Astrocyte (in vitro differentiated cells and primary cell): ENCODE measurements at places on chromosomes 1 and 21.
A peak's percentile ranks its signal among the peaks of the same experiment; 100 is the strongest.

- no peaks in the 10 kb centered on the region for H3K36me3 ChIP-seq
- peaks cover 32% of the 10 kb centered on the region for H3K4me1 ChIP-seq
- peak overlapping the region; percentile 81 for H3K27ac ChIP-seq
- no peak overlapping the region for H3K4me3 ChIP-seq
- H3K27me3 ChIP-seq: no peaks in the 10 kb centered on the region
Measured at GRCh38 chr1:240352769-240353168, 259.2 kb downstream of the GREM2 start.

- no peak overlapping the region for H3K27ac ChIP-seq
- no peaks in the 10 kb centered on the region for H3K36me3 ChIP-seq
- H3K27me3 ChIP-seq: no peaks in the 10 kb centered on the region
- DNase-seq: no peak
- H3K4me3 ChIP-seq: no peak overlapping the region
- H3K4me1 ChIP-seq: no peaks in the 10 kb centered on the region
Measured at GRCh38 chr1:175314300-175314699, 121.7 kb upstream of the KIAA0040 start.

GRCh38 chr1:27970401-27970800, 10.6 kb downstream of the XKR8 start:
- H3K36me3 ChIP-seq: peaks cover 4% of the 10 kb centered on the region
- peak overlapping the region; percentile 46 for H3K27ac ChIP-seq
- H3K4me3 ChIP-seq: no peak overlapping the region
- no peaks in the 10 kb centered on the region for H3K27me3 ChIP-seq

DNA sequence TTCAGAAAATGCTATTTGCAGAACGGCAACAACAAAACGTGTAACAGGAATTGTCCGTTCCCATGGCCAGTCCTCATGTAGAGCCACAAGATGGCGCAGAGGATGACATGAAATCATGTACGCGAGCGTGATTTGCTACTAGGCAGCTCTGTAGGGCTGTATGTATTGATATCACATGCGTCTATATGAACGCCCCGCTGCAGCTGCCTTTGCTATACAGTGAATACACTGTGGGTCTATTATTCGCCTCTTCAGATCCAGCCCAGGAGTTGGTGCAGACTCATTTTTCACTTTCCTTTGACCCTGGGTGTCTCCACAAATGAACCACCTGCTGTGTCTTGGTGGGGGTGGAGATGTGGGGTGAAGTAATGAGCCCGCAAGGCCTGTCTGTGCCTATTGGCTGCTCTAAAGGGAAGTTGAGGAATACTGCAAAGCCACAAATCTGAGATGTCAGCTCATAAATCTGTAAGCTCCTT, 361.5 kb downstream of the KIF26B start:
- H3K36me3 ChIP-seq: no peaks in the 10 kb centered on the region
- peak; percentile 18 for DNase-seq
- H3K27ac ChIP-seq: no peak overlapping the region
- peaks cover 5% of the 10 kb centered on the region for H3K4me1 ChIP-seq
- H3K27me3 ChIP-seq: peaks cover 3% of the 10 kb centered on the region
- H3K4me3 ChIP-seq: no peak overlapping the region
